ENCODE measurements at places on chromosomes 2 and 18.
A peak's percentile ranks its signal among the peaks of the same experiment; 100 is the strongest.

GRCh38 chr2:99648906-99649789 is 159.3 kb upstream of the REV1 start:
- DNase-seq = no peak

DNA sequence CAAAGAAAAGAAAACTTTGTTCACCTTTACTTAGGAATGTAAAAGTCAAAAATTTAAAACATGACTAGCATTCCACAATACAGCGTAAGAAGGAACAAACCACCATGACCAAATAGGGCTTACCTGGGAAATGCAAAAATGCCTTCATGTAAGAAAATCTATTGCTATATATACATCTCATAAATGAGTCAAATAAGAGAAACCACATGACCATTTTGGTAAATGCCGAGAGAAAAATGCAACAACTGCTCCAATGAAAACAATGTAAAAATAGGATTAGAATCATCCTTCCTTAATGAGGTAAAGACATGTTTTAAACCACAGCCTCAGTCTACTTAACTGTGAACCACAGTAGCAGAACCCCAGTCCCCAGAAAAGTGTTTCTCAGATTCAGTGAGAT is 49.4 kb downstream of the TGOLN2 start:
- DNase-seq = no peak

GRCh38 chr2:54677476-54678265 is 45.8 kb upstream of the EML6 start:
- no peak for DNase-seq

DNA sequence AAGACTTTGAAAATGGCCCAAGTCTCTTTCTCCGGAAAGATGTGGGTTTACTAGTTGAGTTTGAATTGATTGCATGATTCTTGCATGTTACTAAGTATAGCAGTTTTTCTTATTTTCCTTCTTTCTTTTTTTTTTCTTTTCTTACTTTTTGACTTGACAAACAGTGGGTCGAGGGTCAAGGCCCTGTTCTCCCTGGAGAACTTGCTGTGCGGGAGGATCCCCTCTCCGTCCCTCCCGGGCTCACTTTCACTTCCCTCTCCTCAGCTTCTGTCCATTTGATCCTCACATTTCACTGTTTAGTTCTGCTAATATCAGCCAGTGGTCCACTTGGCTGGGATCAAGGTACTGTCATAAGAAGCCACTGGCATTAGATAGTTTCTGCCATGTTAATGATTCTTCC is 767.4 kb downstream of the TDRD15 start:
- no peak for DNase-seq

- no peak for DNase-seq
Observed at GRCh38 chr2:70261501-70261900, 3.6 kb downstream of the PCYOX1 start.

- no peak for DNase-seq
Observed at GRCh38 chr2:240920783-240921231, 14.7 kb downstream of the CROCC2 start.

GRCh38 chr2:117360586-117360985 is 453.9 kb upstream of the DDX18 start:
- no peak for DNase-seq

- no peak for DNase-seq
Observed at GRCh38 chr2:237440819-237441281, 26.9 kb upstream of the COL6A3 start.

- no peak for DNase-seq
Observed at GRCh38 chr2:47031909-47032668, 116.5 kb upstream of the MCFD2 start.

DNA sequence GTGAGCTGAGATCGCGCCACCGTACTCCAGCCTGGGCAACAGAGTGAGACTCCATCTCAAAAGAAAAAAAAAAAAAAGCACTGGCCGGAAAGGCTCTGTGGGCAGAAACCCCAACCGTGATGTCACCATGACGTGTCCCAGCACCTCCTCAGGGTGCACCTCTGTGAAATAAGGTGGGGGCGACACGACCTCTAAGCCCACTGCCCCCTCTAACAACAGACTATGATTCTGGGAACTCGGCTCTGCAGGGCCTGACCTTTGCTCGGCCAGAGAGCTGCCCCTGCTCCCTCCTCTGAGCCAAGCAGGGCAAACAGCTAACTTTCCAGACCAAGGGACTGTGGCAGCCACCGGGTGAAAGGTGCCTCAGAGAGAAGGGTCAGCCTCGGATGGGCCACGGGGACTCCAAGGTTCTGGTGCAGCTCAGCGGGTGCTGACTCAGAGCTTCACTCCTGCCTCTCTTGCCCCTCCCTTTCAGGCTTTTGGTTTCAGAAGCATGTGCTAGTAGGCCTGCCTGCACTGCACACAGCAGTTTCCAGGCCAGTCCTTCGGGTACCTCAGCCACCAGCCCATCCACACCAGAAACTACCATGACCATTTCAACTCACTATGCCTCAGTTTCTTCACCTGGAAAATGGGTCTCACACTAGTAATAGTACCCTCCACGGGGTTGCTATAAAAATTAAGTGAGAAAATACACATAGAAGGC is 8.0 kb downstream of the TMBIM1 start:
- DNase-seq = peak; percentile 57

- no peak for DNase-seq
Observed at GRCh38 chr2:136215908-136216472, 98.0 kb upstream of the CXCR4 start.

DNA sequence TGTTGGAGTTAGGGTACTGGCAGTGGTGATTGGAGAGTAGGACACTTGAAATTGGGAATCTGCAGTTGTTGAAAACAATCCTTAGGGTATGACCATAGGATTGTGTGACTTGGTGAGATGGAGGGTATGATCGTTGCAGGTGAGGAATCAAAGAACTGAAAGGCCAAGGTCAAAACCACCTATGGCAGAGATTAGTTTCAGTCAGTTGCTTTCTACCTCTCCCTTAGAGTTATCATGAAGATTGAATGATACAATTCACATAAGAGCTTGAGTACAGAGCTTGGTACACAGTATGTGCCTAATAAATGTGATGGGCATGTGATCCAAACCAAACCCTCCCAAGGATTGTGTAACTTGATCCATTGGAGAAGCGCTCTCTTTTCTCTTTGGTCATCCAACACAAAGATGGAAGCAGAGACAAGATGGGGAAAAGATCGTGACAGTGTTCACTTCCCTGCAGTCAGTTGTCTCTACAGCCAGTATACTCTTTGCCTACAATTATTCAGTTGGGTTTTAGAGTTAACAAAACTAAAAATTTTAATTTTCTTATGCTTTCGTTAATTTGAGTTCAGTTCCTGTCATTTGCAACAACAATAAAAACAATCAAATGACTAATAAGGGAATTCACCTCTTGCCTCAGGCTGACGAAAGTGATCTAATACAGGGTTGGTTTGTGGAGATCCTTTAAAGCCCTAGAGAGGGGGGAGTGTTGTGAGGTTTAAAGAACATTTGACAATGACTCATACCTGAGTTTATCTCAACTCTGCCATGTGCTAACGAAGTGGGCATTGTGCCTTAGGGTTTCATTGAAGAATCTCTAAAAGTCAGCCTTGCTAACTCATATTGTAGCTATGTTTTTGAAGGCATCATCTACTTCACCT is 14.8 kb upstream of the SMAD2 start:
- no peak for DNase-seq

- no peak for DNase-seq
Observed at GRCh38 chr2:137886083-137886831, 78.0 kb upstream of the HNMT start.

DNA sequence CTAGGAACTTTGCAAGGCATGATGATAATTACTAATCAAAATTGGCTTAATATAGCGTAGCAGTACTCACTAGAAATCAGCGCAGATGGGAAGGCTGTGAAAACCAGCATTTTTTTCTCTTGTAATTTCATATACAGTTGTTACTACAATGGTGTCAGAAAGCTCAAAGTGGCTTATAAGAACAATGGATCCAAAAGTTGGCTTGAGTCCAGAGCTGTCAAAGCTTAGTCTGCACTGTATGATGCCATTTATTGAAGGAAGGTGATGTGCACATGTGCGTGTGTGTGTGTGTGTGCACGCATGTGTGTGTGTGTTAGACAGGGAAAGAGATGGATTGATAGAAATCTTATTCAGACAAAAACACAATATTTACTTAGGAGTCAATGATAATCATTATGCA is 341.3 kb downstream of the TGIF1 start:
- DNase-seq = no peak

DNA sequence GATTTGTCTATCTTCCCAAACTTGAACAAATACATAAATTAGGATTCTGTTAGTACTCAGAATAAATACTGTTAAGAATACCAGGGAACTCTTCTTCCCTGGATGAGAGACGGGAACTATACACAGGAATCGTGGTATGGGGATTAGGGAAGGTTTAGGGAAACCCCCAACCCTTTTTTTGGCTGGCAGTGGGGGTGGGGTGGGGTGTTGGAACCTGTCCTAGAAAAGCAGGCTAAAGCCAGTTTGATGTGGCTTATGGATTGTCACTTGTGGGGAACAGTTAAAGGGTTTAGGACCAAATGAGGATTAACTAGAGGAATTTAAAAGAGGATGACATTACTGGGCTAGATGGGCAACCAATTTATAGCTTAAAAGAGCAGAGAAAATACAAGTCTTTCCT is 1.8 kb downstream of the SLC4A10 start:
- no peak for DNase-seq

- no peak for DNase-seq
Observed at GRCh38 chr2:67457699-67458098, 60.6 kb downstream of the ETAA1 start.

- DNase-seq = no peak
Observed at GRCh38 chr2:47295131-47295980, 107.6 kb upstream of the MSH2 start.

- DNase-seq = no peak
Observed at GRCh38 chr2:169776252-169776761, 22.4 kb upstream of the SSB start.

GRCh38 chr18:13809531-13810255 is 14.3 kb upstream of the MC5R start:
- no peak for DNase-seq

GRCh38 chr2:145652036-145652435 is 1132.1 kb upstream of the ZEB2 start:
- no peak for DNase-seq

- no peak for DNase-seq
Observed at GRCh38 chr2:218000136-218000535, 2.7 kb downstream of the TNS1 start.

GRCh38 chr2:219724628-219725027 is 97.2 kb downstream of the SLC4A3 start:
- DNase-seq = no peak

DNA sequence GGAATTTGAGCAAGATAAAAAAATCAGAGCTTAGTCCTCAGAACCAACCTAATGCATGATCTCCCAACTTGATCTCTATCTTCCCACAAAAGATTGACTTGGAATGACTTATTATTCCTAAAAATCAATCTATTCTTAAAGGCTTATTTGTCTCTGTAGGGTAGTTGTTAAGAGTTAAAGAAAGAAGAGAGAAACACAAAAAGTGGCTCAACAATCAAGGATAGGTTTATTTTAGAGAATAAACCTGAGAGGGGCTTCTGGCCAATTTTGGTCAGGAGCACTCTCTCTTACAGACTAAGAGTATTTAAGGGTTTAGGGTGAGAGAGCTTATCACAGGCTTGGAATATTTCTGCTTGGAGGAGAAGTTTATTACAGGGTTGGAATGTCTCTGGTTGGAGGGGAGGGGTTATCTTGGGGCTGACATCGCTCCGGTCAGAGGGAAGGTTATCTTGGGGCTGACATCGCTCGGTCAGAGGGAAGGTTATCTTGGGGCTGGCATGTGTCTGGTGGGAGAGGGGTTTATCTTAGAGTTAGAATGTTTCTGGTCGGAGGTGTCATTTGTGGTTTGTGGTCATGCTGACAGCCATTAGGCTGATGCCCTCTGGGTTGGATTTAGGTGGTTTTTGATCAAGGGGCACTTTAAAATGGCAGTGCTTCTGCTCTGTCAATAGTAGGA is 2.4 kb upstream of the MFF start:
- no peak for DNase-seq

- DNase-seq = no peak
Observed at GRCh38 chr2:123720760-123721159, 304.3 kb upstream of the CNTNAP5 start.

DNA sequence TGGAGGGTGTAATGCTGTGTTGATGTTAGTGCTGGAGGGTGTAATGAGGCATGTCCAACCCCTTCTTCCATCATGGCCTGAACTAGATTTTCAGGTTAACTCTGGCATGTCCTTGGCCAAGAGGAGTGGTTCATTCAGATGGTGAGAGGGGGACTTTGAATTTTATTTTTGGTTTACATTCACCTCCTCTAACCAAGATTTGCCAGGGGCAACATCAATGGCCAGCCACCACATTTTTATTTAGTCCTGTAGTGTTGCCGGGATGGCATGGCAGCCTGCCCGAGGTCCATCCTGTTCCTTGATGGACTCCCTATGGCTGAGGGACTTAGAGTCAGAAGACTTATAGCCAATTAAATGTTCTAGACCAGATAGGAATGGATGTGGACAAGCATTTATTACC is 484.6 kb upstream of the HS6ST1 start:
- no peak for DNase-seq

- DNase-seq = no peak
Observed at GRCh38 chr2:104784264-104784663, 69.7 kb upstream of the POU3F3 start.

GRCh38 chr2:174762464-174762863 is 1.8 kb downstream of the CHRNA1 start:
- no peak for DNase-seq

GRCh38 chr2:134505446-134505845 is 213.4 kb downstream of the TMEM163 start:
- no peak for DNase-seq

DNA sequence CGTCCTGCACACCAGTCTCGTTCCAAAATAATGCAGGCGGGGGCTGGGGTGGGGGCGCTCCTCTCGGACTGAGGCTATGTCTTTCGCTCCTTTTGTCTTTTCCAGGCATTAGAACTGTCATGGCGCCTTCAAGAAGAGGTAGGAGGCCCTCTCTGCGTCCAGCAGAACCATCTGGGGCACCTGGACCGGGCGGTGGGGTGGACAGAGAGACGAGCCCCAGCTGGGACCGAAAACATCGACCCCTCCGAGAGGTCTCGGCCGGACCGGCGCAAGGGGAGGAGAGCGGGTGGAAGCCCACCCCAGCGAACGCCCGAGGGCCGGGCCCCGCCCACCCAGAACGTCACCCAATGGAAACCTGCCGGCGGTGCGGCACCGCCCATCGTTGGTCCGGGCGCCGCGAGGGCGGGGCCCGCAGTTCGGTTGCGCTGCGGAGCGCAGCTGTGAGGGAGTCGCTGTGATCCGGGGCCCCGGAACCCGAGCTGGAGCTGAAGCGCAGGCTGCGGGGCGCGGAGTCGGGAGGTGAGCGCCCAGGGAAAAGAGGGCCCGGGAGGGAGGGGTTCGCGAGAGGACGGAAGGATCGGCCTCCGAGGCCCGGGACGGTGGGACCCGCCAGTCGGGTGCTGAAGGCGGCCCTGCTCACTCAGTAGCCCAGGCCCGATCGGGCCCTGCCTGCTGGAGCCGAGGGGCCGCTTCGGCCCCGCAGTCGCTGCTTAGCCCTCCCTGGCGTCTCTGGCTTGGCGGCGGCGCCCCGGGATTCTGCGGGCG is at the start of gene NRBP1:
TSS of gene NRBP1 (plus strand) at position 419 of the 765 bp plus-strand sequence. CDS start 4,643 bp downstream, outside the sequence.
- DNase-seq = peak; percentile 90

All from CD4-positive, alpha-beta T cell treated with Interleukin-1 beta for 1 hour (primary cell).